ENCODE measurements at places on chromosomes 2 and 18.

GRCh38 chr18:9419956-9420631, 55.2 kb upstream of the RALBP1 start:
- DNase-seq, result no peak

GRCh38 chr18:22033085-22033484, 136.3 kb upstream of the GATA6 start:
- DNase-seq, result no peak

GRCh38 chr2:239502430-239503186, 101.8 kb upstream of the HDAC4 start:
- DNase-seq, result no peak

DNA sequence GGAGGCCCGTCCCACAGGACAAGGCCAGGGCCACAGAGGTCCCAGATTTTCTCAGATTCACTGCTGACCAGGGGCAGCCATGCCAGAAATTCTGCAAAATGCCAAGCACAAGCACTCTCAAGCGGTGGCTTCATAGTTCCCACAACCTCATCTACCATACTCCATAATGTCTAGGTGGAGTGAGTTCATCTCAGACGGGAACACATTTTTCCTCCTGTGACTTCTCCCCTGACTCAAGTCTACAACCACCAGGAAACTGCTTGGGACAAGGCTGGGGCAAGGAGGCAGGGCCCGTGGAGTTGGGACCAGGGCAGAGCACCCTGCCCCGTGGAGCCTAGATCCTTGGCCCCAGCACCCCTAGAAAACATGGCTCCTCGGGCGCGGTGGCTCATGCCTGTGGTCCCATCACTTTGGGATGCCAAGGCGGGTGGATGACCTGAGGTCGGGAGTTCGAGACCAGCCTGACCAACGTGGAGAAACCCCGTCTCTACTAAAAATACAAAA, 150.7 kb upstream of the HAAO start:
- DNase-seq, result no peak

DNA sequence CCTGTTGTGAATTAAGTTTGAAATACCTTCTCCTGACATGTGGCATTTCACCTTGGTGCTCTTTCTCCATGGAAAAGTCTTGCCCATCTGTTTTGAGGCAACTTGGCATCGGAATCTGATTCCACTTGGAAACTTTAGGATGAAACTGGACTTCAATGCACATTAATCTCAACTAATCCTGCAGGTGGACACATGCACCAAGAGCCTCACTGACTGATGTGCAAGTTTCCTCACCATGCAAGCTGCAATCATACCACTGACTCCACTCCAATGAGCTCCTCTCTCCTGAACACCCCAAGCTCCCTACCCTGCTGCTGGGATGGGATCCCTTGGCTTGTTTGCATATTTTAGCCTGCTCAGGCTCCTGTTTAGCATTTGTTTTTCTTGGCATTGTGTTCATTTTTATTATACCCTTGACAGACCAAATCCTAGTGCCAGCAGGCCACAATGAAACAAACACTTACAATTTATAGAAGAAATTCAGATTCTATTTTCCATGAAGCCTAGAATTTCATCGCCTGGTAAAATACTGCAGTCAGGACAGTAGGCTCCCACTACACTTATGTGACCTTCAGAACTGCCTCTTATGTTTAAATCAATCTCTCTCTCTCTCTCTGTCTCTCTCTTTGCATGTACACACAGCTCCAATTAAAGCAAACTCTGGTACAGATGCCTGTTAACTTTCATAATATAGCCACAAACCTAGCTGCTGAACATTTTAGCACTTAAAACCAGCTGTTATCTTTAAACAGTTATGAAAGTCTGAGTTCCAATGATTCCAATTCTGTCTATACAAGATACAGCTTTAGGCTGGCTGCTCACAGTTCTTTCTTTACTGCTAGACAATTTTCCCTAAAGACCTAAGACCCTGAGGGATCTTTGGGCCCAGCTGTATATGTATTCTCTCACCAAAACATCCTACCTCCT, 141.5 kb downstream of the OSR1 start:
- no peak for DNase-seq
